Activated CD4-positive, alpha-beta T cell treated with anti-CD3 and anti-CD28 coated beads for 24 hours (primary cell): ENCODE measurements at places on chromosomes 16 and 17.

- DNase-seq: no peak
Measured at GRCh38 chr16:78240459-78241222, 141.2 kb downstream of the WWOX start.

DNA sequence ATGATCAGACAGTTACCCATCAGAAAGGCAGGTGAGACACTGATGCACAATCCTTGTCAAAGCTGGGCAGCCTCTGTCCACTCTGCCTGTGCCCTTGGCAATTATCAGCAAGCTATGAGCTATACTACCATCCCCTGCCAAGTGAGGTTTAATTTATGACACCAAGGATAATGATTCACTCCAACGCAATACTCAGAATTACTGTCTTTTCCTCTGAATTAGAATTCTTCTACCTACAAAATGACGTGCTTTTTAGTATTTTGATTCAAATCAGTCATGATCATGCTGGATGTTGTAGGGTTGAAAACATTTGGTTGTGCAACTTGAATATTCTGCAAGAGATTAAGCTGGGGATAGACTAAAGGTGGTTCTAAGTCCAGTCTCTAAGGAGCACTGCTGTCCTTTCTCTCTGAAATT, 116.8 kb upstream of the SOX9 start:
- DNase-seq: no peak

DNA sequence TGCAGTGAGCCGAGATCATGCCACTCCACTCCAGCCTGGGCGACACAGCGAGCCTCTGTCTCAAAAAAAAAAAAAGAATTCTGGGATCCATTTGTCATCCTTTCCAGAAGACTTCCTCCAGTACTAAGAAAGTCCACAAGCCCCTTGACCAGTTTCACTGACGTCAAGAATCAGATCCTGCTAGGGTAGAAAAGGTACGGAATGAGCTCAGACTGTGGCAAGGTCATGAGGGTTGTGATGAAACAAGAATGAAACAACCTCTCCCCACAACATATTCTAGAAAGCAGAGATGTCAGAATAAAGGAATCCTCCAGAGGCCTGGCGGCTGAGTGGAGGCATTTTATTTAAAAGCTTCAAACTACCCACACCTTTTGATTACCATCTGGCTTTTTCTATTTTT, 29.9 kb downstream of the TRAF4 start:
- no peak for DNase-seq

DNA sequence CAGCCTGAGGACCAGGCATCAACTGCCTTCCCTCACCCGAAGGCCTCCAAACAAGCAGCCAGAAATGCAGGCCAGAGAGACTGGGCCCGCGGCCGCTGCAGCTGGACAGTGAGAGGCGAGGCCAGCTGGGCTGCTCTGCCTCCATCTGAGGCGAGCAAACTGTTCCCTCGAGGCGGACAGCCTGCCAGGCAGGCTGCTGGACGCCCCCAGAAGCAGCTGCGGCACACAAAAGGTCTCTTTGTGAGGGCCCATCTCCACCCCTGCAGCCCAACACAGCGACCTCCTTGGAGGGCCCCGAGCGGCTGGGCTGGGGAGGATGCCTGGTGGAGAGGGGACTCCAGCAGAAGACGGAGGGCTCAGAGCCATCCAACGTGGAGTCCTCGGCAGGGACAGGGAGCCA, 4.7 kb downstream of the CORO7 start:
- no peak for DNase-seq

GRCh38 chr17:57833179-57833939, 16.5 kb downstream of the MRPS23 start:
- DNase-seq: peak; percentile 62
